Central memory CD8-positive, alpha-beta T cell (primary cell): ENCODE measurements at places on chromosomes 1 and 21.

DNA sequence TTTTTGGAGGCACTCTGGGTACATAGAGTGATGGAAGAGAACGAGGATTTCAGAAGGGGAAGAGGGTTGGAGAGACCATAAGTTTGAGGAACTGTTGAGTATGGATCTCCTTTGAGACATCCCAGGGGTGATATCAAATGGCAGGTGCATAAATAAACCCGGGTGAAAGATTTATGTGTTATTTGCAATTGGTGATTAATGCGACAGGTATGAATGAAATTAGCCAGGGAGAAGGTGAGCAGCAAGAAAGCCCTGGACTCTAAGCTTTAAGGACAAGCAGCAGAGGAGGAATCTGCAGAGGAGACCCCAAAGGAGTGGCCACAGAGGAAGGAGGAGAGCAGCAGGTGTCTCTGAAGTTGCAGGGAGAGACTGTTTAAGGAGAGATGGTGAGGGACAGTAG lies 8.8 kb upstream of the REN start:
- no peak for DNase-seq

DNA sequence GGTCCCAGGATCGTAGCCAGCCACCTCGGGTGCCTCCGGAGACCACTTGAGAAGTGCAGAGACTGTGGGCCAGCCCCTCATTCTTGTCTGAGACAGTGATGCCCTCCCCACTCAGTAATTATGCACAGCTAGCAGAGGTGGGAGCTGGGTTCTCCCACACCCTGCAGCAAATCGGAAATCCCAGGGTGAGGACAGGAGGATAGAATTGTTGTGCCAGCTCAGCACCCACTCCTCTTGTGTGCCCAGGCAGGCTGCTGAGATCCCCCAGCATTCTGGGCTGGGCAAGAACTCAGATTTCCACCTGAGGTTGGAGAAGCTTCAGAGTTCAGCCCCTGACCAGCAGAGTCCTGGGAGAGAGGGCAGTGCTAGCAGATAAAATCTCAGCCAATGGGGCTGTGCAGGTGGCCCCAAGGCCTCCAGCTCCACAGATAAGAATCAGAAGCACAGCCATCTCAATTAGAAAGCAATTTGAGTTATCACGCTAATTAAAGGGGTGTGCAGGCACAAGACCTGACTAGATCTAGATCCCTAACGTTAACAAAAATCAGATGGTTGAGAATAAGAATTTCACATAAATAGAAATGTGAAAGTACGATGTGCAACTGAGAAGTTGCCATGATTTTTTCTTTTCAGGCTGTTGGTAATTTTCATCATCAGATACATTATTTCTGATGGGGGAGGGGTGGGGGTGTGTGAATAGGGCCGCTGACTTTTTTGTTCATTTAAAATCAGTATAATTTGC lies 45.5 kb upstream of the IRF2BP2 start:
- no peak for DNase-seq

DNA sequence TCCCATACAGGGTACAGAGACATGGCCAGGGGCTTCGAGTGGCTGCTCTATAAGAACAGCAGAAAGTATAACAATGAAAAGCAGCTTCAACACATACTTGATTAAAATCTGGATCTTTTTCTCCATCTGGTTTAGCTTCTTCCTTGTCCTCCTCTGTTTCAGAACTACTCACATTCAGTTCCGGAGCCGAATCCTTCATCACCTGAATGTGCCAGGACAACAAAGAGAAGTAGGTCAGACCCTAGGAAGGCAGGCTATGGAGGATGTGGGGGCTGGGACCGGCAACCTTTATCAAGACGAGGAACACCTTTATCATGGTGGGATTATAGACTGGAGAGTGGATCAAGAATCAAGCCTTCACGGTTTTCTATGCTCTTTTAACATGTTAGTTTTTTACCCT lies 32.2 kb upstream of the RAP1GAP start:
- no peak for DNase-seq

- no peak for DNase-seq
Observed at GRCh38 chr1:100433563-100433962, 81.3 kb downstream of the CDC14A start.

GRCh38 chr1:31934706-31935629 lies 3.2 kb downstream of the PTP4A2 start:
- no peak for DNase-seq

DNA sequence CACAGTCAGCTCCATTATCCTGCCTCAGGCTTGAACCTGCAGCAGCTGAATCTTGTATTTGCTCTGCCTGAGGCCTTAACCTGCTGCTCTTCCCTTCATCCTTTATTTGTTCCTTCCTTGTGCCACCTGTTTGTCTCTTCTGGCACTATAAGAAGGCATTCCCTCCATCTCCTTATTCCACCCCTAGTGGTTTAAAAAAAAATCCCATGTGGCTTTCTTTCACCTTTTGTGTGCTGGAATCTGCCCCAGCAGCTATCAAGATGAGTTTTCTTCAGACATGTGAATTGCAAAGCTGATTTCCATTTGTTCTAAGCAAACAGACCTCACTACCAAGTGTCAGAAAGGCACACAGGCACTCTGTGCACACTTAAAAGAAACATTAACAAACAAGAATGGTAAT lies 294.6 kb downstream of the TTLL7 start:
- DNase-seq: no peak

- no peak for DNase-seq
Observed at GRCh38 chr1:62024690-62025089, 170.0 kb upstream of the L1TD1 start.

DNA sequence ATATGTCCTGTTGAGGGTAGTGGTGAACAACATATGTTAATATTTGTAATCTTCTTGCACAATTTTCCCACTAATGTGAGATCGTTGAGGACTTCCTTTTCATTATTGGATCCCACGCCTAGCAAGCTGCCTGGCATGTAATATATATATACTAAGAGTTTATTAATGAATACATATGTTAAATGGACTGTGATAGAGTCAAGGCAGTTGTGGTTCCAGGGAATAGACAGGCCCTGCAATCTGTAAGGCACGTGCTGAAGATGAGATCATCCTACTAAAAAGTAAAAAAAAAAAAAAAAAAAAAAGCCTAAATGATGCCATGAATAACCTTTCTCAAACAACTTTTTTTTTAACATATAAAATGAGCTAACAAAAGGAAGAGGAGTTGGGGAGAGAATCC lies 28.9 kb downstream of the PLPPR5 start:
- no peak for DNase-seq
